ENCODE measurements at places on chromosomes 11 and 22.

DNA sequence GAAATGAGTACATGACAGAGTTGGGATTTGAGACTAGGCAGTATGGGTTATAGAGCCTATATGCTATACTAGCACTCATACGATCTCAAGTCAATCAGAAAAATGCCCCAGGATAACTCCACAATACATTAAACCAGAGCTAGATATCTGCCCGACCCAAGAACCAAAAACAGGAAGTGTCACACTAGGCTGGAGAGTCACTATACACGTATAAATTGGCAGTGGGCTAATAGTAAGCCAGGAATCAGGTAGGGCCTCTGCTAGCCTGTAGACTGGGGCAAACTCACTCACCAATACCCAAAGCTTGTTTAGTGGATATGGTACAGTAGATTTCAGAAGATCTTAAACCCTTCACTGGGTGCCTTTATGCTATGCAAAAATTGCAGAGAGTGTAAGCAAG lies 16.2 kb upstream of the EIF4G2 start:
- no peak for DNase-seq

DNA sequence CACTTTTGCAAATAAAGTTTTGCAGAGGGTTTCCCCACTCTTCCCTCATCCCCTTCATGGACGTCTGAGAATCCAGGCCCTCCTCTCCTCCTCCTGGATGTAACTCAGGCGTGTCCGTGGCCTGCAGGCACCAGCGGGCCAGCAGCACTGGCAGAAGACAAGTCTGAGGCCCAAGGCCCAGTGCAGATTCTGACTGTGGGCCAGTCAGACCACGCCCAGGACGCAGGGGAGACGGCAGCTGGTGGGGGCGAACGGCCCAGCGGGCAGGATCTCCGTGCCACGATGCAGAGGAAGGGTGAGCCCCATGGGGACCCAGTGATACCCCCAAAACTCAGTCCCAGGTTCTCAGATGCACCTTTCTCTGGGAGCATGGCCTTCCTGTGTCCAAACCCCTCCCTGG lies 14.4 kb downstream of the TUB start:
- no peak for DNase-seq

GRCh38 chr22:21710156-21710555 lies 25.4 kb downstream of the YPEL1 start:
- DNase-seq = no peak

- DNase-seq = no peak
Observed at GRCh38 chr11:114109206-114110090, 49.9 kb downstream of the ZBTB16 start.

GRCh38 chr11:114078423-114078822 lies 18.9 kb downstream of the ZBTB16 start:
- no peak for DNase-seq

DNA sequence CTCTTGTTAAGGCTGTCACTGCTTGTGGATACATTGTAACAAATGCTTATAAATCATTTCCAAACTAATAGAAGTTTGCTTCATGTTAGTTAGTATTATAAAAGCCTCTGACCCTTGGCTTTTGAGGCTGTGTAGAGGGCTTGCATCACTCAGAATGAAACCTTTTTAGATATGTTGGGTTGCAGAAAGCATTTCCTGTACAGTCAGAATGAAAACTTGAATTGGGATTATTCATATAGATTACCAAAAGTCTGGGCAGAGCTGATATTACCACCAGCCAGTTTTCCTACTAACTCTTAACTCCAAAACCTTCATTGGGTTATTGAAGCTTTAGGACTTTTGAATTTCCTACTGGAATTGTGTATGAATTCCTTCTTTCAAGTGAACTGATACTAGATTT lies 12.0 kb downstream of the KMT2A start:
- no peak for DNase-seq

- DNase-seq = no peak
Observed at GRCh38 chr11:130874955-130875531, 41.2 kb downstream of the SNX19 start.

DNA sequence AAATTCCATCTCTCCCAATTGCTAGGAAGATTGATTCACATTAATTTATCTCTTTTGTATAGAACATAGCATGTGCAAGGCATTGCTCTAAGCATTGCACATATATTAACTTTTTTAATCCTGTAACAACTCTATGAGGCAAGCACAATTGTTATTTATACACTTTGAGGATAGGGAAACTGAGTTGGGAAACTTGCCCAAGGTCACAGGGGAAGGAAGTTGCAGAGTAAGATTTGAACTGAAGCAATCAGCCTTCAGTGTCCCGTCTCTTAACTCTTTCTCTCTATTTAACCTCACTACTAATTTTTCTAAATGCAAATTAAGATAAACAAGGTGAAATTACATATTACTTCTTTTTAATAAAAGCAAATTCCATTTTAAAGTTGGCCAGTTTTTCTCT lies 22.2 kb downstream of the OR56B4 start:
- DNase-seq = no peak

DNA sequence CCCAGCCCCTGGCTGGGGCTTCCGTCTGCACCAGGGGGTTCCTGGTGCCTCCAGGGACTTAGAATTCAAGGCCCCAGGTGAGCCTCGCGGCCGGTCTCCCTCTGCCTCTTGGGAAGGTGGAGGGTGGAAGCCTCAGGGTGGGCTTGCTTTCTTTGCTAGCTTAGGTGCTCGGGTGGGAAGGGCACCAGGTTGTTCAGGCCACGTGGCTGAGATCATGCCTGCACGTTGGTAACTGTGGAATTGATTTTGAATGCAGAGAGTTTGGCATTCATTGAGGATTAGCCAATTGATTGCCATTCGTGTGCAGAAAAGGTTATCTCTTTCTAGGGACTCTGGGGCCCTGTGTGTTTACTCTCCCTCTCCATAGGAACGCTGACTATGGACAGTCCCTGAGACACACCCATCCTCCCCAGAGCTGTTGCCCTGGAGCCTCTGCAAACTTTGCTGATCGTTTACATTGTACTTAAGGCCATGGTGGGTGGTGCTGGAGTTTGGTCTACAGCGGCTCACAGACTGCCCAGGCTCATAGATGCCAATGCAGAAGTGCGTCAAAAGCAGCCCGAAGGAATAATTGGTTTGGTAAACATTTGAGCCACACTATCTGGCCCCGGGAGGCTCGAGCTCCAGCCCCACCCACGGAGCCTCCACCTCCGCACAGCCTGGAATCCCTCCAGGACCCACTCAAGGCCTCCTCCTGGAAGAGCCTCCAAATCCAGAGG lies 1457.7 kb downstream of the BRD1 start:
- DNase-seq = no peak

- no peak for DNase-seq
Observed at GRCh38 chr22:48474881-48475280, 1352.8 kb downstream of the BRD1 start.

- DNase-seq = peak; percentile 76
Observed at GRCh38 chr11:2377511-2378443, 667 bp downstream of the CD81 start.

DNA sequence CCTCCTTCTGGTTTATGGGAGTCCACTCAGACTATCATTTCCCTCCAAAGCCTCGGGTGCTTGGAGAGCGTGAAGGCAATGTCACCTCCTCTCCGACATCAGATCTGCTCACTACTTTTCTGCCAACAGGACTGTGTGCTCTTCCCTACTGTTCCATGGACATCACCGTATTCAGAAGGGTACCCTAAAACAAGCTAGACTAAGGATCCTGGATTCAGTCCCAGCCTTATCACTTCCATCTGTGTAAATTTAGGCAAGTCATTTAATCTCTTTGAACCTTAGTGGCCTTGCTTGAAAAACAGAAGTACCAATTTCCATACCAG lies 78.2 kb downstream of the KCNC1 start:
- no peak for DNase-seq
